ENCODE measurements at places on chromosomes 5 and 9.

- DNase-seq, result peak; percentile 79
Measured at GRCh38 chr5:124628721-124629596, 117.5 kb downstream of the ZNF608 start.

DNA sequence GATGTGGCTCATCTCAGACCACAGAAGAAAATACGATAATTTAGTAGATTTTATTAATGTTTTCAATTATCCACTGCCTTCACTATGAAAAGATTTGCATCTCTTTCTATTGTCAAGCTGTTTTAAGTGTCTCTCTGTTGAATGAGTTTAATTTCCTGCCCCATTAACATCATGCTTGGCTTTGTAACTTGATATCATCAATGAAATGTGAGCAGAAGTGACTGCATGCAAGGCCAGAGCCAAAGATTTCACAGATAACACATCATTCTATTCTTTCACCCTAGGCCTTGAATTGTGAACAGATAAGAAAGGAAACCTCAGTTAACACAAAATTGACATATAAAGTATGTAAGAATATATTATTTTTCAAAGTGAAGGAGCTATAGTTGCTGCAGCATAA is 986.4 kb upstream of the CDH18 start:
- no peak for DNase-seq

DNA sequence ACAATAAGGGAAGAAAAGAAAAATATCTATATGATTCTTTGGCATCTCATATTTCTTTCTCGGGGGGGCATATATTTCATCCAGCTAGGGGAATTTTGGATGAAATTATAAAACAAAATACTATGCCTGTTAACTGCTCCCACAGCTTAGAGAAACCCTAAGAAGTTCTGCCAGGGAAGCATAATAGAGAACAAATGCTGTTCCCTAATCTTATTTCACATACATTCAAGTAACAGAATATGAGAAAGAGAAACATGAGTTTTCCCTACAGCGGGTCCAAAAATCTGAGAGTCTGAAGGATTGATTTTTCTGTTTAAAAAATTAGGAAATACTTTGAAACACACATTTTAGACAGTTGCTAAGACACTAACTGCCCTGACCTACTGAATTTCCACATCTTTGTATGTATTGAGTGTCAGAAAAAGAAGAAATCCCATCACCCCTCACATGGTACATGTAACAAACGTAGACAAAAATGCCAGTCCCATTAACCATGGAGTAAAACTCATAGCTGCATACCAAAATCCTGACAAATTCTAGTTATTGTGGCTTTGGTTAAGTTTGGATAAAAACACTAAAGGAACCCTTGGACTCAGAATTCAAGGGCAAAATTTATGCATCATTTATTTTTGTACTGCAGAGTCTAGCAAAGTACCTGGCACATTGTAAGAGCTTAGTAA is 620.2 kb upstream of the DMAC1 start:
- DNase-seq, result no peak

DNA sequence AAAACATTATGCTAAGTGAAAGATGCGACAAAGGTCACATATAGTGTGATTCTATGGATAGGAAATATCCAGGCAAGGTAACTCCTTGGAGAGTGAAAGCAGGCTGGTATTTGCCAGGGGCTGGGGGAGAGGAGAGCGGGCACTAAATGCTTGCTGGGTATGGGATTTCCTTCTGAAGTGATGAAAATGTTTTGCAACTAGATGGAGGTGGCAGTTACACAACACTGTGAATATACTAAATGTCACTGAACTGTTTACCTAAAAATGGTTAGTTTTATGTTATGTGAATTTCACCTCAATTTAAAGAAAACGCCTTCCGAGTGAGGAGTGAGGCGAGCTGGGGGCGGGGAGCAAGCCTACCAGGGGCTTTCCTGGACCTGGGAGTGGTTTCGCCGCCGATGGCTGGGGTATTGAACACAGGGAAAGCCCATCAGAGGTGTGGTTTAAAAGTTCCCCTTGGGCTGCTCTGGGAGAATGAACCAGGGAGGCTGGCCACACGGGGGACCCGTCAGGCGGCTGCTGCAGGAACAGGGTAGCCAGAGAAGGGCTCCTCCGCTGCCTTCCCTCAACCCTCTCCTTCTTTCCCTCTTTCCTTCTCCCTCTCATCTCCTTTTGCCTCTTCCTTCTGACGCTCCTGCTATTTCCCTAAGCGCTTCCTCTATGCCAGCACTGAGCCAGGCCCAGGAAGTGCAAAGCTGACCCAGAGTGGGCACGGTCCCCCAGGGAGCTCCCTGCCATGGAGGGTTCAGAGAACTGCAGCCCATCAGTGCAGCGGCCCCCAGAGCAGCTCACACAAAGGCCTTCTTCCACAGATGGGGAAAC is 4.9 kb downstream of the AKNA start:
- DNase-seq, result no peak

- no peak for DNase-seq
Measured at GRCh38 chr5:73709536-73710129, 83.6 kb downstream of the ARHGEF28 start.

DNA sequence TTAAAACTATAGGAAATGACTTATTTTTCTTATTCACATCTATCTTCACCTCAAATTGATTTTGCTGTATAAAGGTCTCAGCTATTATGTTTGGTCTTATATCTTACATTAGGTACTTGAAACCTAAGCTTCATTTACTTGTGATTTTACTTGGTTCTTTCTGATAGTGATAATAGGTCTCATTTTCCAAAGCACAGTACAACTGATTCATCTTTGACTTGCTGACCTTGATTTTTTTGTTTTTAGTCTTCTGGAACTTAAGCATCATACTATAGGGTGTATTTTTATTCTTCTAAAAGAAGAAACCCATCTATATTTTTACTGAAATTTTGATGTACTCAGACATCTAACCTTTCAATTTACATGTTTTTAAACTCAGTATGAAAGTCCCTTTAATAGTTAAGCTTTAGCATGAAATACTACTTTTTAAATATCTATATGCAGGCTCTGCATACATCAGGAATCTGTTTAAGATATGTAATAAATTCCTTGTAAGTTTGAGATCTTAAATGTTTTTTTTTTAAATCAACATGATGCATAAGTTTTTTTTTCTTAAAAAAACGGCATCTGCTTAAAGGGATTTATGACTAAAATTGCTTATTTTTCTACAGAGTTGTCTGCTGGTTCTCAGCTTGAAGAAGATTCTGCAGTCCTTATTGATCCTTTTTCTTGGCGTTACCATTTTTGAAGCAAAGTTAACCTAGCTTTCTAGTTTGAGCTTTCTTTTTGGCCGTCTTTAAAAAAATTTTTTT is 13.3 kb downstream of the MATR3 start:
- DNase-seq, result no peak

DNA sequence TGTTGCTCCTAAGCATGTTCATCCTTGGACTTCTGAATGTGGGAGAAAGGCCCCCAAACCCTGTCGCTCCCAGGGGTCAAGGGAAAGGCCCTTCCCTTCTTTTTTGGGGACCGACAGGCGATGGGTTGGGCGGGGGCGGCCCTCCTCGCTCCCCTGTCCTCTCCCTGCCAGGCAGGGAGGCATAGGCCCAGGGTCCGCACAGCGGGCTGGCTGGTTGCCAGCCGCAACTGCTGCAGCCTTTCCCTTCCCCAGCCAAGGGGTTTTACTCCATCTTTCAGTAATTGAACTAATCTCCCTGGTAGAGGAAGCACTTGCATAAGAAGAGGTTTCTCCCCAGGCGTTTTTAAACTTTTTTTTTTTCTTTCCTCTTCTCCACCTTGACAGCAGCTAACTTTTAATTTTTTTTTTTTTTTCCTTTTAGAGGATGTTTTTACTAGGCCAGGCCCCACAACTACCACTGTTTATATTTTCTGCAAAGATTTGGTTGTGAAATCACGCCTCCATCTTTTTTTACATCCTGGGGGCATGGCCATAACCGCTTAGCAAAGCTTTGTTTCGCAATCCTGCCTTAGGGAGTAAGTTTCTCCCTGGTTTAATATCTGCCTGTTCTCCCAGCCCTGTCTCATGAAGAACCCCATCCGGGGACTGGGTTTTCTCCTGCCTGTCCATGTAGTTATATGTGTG is 216.9 kb upstream of the ZNF608 start:
- no peak for DNase-seq

GRCh38 chr9:37678789-37679273 is 28.1 kb downstream of the FRMPD1 start:
- no peak for DNase-seq
